ENCODE measurements at places on chromosomes 5 and 9. TPM values are rescaled to one million over a fixed set of nuclear protein-coding genes. Genes with fewer than 3 reads are reported as not detected.

Gene TSSK1B
- 0.90 TPM for total RNA-seq

Gene FGFR4
- 3.3 TPM for total RNA-seq

Gene ANKRD34B
- not detected for total RNA-seq

Gene CD180
- total RNA-seq: 0.39 TPM

Gene OR1L6
- not detected for total RNA-seq

Gene BTNL8
- not detected for total RNA-seq

Gene PRRT1B
- not detected for total RNA-seq

Gene PCDHB2
- 2.2 TPM for total RNA-seq

Gene REXO4
- total RNA-seq: 21.6 TPM

Gene NTRK2
- 46.7 TPM for total RNA-seq

Gene CAVIN4
- 0.39 TPM for total RNA-seq

Gene LTC4S
- 27.3 TPM for total RNA-seq

Gene PCDHB14
- total RNA-seq: 7.6 TPM

Gene LRRTM2
- 3.7 TPM for total RNA-seq

Gene RUFY1
- 73.8 TPM for total RNA-seq

Gene TNFSF15
- 1.5 TPM for total RNA-seq

Gene FAM221B
- total RNA-seq: not detected

Gene SPINK1
- 0.44 TPM for total RNA-seq

Gene SEMA6A
- 25.1 TPM for total RNA-seq

Gene RBM27
- total RNA-seq: 18.8 TPM

Gene ZCCHC9
- total RNA-seq: 18.8 TPM

Gene MARCOL
- not detected for total RNA-seq

Gene RPP25L
- total RNA-seq: 45.6 TPM

Gene DNAJA1
- 58.1 TPM for total RNA-seq

Gene C9
- total RNA-seq: not detected

Gene PCDHB12
- 11.8 TPM for total RNA-seq

Gene BARX1
- not detected for total RNA-seq
